Eye (tissue), 1 donor: ENCODE measurements at places on chromosomes 7 and 10.

- peak; percentile 3 for DNase-seq
These were observed 56.9 kb downstream of the ZNF92 start for GRCh38 chr7:65430344-65431186.

- DNase-seq, result no peak
These were observed 29.3 kb downstream of the CRCP start for GRCh38 chr7:66143876-66144332.

DNA sequence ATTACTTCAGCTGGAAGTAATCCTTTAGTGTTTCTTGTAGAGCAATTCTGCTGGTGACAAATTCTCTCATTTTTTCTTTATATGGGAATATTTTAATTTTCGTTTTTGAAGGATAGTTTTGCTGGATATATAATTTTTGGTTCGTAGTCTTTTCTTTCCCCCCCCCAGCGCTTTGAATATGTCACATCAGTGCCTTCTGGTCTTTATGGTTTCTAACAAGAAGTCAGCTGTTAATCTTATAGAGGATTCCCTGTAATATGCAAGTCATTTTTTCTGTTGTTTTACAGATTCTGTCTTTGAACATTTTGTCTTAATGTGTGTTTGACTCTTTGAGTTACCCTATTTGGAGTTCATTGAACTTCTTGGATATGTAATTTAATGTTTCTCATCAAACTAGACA, 96.3 kb downstream of the SDK1 start:
- no peak for DNase-seq

DNA sequence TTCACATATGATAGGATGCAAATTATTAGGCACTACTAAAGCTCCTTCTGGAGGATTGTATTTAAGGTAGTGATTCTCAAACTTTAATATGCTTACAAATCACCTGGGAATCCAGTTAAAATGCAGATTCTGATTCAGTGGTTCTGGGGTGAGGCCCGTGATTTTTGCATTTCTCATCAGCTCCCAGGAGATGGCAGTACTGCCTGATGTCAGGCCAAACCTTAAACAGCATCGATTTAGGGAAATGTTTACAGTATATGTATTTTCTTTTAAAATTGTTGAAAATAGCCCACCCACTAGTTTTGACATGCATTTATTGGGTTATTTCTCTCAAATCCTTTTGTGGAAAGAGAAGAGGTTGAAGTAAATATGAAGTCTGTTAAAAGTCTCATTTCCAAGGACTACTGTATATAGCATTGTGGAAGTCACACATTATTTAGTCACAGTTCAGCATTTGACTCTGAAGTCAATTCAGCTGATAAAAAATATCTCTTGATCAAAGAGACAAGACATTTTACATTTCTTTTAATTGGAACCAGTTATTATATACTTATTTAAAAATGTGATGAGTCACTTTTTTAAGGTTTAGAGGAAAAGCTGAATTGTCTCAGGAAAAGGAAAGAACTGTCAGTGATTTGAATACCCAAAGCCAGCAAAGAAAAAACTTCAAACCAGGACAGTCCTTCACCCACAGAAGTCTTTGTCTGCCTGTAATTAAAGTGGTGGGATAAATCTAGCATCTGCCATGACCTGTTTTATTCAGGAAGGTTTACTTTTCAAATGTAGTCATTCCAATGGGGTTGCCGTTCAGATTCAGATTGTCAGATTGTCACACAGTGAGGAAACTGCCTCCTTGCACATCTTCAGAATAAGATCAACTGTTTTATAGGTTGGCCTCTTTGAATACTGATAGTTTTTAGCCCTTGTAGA, 21.1 kb upstream of the HBP1 start:
- peak; percentile 52 for DNase-seq

- peak; percentile 38 for DNase-seq
These were observed 34.5 kb downstream of the EZH2 start for GRCh38 chr7:148849393-148850098.

GRCh38 chr7:48617993-48618392, 306.4 kb upstream of the CDC14C start:
- no peak for DNase-seq

DNA sequence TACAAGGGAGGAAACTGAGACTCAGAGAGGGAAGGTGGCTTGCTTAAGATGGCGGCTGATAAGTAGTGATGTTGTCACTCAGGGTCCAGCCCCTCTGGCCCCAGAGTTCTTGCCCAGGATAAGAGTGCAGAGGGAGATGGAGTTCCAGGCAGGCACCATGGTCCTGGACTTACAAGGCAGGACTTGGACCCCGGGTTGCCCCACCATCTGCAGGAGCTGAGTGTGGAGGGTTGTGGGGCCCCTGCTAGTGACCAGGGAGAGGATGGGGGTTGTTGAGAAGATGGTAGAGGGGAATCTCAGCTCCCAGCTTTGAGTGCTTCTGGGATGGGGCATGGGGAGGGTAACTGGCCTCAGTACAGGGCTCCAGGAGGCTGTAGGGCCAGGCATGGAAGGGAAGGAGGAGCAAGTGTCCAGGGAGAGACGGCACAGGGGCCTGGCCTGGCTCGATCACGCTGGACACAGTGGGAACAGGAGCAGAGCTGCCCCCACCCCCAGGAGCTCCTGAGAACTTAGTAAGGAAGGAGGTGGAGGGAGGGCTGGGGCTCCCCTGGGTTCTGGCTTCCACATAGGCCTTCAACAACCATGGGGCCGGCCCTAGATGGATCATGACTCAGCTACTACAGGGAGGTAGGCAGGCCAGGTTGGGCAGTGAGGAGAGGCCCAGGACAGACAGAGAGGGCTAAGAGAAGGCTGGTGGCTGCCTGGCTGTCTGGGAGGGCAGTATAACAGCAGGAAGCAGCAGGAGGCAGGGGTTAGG, 28.2 kb downstream of the PPIF start:
- no peak for DNase-seq

DNA sequence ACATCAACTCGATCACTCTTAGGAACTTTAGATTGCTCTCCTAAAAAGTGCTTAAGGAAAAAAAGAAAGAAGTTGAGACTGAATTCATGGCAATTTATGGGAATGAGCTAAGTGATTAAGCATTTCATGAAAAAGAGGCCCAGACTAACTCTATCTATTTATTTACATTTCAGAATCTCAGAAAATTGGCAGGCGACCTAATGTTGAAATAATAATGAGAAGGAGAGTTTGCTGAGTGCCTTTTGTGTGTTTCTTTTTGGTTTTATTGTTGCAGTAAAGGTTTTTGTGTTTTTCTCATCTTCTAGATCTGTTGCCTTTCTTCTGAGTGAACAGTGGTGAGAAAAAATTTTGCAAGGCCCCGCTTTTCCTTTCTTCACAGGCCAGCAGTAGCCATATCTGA, 3.8 kb downstream of the GRK5 start:
- DNase-seq, result peak; percentile 51

- peak; percentile 85 for DNase-seq
These were observed 370.7 kb upstream of the MGMT start for GRCh38 chr10:129096065-129096984.

- no peak for DNase-seq
These were observed 65.4 kb downstream of the SP8 start for GRCh38 chr7:20721086-20721810.

GRCh38 chr7:16891338-16891737, 9.6 kb upstream of the AGR3 start:
- DNase-seq, result peak; percentile 58

DNA sequence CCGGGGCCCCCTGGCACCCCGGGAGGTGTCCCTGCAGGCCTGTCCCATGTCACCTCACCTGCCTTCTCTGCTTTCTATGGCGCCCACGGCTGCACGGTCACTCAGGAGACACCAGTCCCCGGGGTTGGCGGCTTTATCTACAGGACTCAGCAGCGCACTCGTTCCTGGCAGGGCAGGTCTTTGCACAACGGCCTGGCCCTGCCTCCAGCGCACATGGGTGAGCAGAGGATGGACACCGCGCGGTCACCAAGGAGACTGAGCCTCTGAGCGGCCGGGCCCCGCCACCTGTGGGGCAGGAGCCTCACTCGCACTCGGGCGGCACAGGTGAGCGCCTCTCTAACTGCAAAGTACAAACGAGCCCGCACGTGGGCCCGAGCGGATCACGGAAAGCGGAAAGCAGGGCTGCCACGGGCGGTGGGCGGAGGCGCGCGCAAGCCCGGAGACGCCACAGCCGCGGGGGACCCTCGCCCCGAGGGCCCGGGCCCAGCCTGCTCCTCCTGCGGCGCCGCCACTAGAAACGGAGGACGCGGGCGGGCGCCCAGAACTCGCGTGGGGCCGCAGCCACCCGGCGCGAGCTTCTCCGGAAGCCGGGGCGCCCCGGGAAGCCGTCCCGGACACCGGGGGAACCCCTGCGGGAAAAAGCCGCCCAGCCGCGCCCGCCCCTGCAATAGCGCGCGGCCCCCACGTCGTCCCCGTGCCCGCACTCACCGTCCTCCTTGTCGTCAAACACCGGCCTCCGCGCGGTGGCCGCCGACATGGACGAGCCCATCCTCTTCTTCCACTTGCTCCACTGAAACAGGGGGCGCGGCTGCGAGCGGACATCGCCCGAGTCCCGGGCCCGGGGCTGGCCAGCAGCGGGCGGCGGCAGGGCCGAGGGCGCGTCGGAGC, 642 bp downstream of the STK32C start:
- DNase-seq, result peak; percentile 70

DNA sequence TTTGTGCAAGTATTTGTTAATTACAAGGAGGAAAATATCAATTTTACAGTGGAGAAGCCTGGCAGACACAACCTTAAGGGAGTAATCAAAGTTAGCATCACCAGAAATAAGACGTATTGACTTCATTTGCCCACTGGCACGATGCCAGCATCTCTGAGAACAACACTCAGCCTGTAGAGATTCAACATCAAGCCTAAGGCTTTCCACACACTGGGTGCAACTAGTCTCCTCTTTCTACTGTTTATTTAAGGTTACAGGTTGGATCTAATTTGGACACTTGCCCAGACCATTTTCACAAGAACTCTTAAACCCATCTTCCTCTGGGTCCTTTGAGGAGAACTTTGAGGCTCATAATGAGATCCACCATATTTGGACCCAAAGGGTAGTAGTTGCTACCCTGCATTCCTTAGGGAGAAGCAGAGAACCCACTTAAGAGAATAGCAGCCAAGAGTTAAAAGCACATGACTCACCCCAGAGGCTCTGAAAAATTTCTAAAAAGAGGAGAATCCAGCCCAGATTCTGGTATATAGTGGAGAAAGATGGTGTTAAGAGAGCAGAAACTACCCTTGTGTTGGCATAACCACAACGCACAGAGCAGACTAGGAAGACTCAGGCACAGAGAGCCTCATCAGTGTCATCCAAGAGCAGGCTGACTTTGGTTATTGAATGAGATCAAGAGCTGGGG, 97.3 kb downstream of the CCDC71L start:
- no peak for DNase-seq

- DNase-seq, result no peak
These were observed 213.8 kb downstream of the NEBL start for GRCh38 chr10:20683345-20683744.

- DNase-seq, result no peak
These were observed 124.4 kb upstream of the TCERG1L start for GRCh38 chr10:131435760-131436457.

GRCh38 chr10:47364911-47365310, 16.7 kb downstream of the RBP3 start:
- no peak for DNase-seq

GRCh38 chr10:95579835-95580535, 18.8 kb upstream of the SORBS1 start:
- no peak for DNase-seq

DNA sequence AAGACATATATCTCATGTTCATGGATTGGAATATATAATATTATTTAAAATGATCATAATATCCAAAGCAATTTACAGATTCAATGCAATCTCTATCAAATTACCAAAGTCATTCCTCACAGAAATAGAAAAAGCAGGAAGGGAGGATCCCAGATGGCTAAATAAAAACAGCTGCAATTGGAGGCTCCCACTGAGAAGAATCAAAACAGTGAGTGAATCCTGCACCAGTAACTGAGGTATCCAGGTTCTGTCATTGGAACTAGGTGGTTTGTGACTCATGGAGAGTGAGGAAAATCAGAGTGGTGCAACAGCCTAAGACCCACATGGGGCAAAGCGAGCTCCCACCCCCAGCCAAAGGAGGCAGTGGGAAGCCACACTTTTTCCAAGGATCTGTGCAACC, 128.4 kb downstream of the MTERF1 start:
- no peak for DNase-seq

DNA sequence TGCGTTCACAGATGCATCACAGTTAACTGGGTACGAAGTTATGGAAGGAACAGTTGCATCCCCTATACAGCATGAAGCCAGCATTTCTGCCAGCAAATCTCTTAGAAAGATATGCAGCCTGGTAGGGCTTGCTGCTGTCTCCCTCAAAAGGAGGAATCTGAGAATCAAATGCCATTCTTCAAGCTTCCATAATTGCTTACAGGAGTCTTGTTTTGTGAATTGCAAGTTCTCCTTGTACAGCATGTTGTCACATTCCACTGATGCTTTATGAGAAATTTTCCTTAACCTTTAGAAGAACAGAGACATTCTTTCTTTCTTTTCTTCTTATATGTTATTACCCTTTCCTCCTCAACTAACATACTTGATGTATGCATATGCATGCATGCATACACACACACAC, 134.6 kb downstream of the CHRM2 start:
- DNase-seq, result no peak

GRCh38 chr7:23469961-23470250, 385 bp downstream of the IGF2BP3 start:
- DNase-seq, result no peak

GRCh38 chr10:69407621-69408301, 9.0 kb downstream of the TACR2 start:
- DNase-seq, result peak; percentile 67

DNA sequence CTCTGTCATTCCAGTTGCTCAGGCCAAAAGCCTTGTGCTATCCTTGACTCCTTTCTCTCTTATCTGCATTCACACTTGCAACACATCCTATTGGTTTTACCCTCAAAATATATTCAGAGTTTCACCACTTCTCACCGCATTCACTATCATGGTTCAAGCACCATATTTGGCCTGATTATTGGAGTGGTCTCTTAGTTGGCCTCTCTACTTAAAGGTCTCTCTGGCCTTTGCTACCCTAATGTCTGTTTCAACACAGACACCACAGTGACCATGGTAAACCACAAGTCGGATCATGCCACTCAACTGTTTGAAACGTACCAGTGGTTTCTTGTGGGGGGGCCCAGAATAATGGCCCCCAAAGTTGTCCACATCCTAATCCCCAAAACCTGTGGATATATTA, 15.2 kb upstream of the PDZD8 start:
- no peak for DNase-seq

GRCh38 chr7:123502201-123502600, 32.2 kb downstream of the IQUB start:
- DNase-seq, result no peak

DNA sequence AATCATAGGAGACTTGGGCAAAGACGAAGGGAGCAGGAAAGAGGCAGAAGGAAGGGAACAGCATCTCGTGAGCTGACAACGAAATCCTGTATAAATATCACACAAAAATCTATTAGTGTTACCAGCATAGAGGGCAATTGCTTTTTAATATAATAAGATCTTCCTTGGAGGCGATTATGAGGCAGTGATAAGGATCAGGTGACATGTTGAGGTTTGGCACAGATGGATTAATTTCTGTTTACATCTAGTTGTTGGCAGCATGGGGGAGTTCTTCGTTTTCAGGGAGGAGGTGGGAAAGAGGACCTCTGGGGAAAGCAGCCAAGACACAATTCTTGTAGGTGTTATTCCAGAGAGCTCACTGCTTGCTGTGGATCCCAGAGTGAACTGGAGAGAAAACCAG, 163.8 kb downstream of the PLXNA4 start:
- DNase-seq, result no peak
